ENCODE measurements at places on chromosomes 5 and 9. TPM values are rescaled to one million over a fixed set of nuclear protein-coding genes. Genes with fewer than 3 reads are reported as not detected.

Gene ANKRD18A
- 6.0 TPM for total RNA-seq

GRCh38 chr9:19998823-19999455 is 210.1 kb upstream of the SLC24A2 start:
- peaks cover 62% of the 10 kb centered on the region for H3K4me1 ChIP-seq
- peak overlapping the region; percentile 87 for H3K4me3 ChIP-seq
- H3K27ac ChIP-seq: peak overlapping the region; percentile 99

Gene LCN6
- not detected for total RNA-seq

GRCh38 chr9:136156209-136157120 is 37.8 kb upstream of the TMEM250 start:
- no peaks in the 10 kb centered on the region for H3K27me3 ChIP-seq
- no peak overlapping the region for H3K27ac ChIP-seq
- H3K4me3 ChIP-seq: no peak overlapping the region
- no peaks in the 10 kb centered on the region for H3K36me3 ChIP-seq
- H3K4me1 ChIP-seq: no peaks in the 10 kb centered on the region
- DNase-seq: no peak

GRCh38 chr9:6723881-6724420 is 33.8 kb upstream of the KDM4C start:
- no peak overlapping the region for H3K4me3 ChIP-seq
- no peak for DNase-seq
- H3K36me3 ChIP-seq: no peaks in the 10 kb centered on the region

DNA sequence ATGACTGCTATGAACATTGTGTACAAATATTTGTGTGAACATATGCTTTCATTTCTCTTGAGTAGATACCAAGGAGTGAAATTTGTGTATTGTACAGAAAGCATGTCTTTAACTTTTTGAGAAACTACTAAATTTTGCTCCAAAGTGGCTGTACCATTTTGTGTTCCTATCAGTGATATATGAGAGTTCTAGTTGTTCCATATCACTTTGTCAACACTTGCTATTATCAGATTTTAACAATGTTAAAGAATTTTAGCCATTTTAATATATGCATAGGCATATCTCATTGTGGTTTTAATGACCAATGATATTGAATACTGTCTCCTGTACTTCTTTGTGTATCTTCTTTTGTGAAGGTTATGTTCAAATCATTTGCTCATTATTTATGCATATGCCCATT is 142.9 kb upstream of the NR3C1 start:
- H3K27me3 ChIP-seq: no peaks in the 10 kb centered on the region
- H3K4me1 ChIP-seq: no peaks in the 10 kb centered on the region
- DNase-seq: no peak

- no peaks in the 10 kb centered on the region for H3K36me3 ChIP-seq
- H3K4me3 ChIP-seq: no peak overlapping the region
- peaks cover 29% of the 10 kb centered on the region for H3K27me3 ChIP-seq
- no peak for DNase-seq
- no peaks in the 10 kb centered on the region for H3K4me1 ChIP-seq
Measured at GRCh38 chr9:88742483-88742882, 207.5 kb downstream of the NXNL2 start.

DNA sequence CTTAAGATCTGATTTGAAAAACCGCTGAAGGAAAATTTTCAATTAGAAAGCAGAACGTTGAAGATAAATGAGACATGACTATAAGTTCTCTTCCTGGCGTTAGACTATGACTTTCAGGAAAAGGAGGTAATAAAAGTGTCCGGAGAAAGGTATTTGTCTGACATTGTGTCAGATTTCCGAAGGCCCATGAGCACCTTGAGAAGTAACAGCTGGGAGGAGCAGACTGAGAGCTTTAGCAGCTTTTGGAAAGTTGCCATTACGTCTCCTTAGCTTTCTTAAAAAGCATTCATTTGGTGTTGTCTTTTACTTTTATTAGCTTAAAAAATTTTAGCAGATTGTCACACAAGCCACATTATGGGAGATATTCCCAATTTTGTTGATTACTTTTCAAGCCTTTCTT is 363.5 kb downstream of the NDUFS4 start:
- DNase-seq: no peak
- no peaks in the 10 kb centered on the region for H3K4me1 ChIP-seq
- H3K4me3 ChIP-seq: no peak overlapping the region
- H3K36me3 ChIP-seq: no peaks in the 10 kb centered on the region

GRCh38 chr5:33311893-33312292 is 128.9 kb upstream of the TARS1 start:
- H3K27me3 ChIP-seq: peaks cover 5% of the 10 kb centered on the region
- no peaks in the 10 kb centered on the region for H3K36me3 ChIP-seq
- no peak overlapping the region for H3K4me3 ChIP-seq
- no peak for DNase-seq
- no peaks in the 10 kb centered on the region for H3K4me1 ChIP-seq
- H3K27ac ChIP-seq: no peak overlapping the region

DNA sequence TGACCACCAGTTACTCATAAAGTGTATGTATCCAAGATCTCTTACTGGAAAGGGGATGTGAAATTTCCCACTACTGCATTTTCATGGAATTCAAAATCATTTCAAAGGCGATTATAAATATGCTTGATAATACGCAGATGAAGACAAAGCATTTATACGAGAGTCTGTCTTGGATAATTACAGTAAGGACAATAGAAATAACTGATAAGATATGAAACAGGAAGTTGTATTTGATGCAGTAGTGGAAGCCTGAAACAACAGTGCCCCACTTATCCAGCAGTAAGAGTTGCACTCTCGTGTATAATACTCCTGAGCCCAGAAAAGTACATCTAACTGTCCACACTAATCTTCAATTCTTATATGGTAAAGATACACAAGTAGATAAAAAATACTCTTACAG is 188.7 kb upstream of the POU5F2 start:
- no peak overlapping the region for H3K4me3 ChIP-seq
- no peak overlapping the region for H3K27ac ChIP-seq
- DNase-seq: no peak
- H3K27me3 ChIP-seq: no peaks in the 10 kb centered on the region

- no peak overlapping the region for H3K4me3 ChIP-seq
- H3K27me3 ChIP-seq: no peaks in the 10 kb centered on the region
- no peak overlapping the region for H3K27ac ChIP-seq
- no peak for DNase-seq
- no peaks in the 10 kb centered on the region for H3K4me1 ChIP-seq
- no peaks in the 10 kb centered on the region for H3K36me3 ChIP-seq
Measured at GRCh38 chr9:108484468-108484867, 371.3 kb downstream of the ACTL7B start.

- H3K36me3 ChIP-seq: peaks cover 8% of the 10 kb centered on the region
- peak overlapping the region; percentile 93 for H3K27ac ChIP-seq
- DNase-seq: no peak
Measured at GRCh38 chr9:112332674-112332976, 794 bp downstream of the PTBP3 start.

Gene IL13
- 8.0 TPM for total RNA-seq

Measured in activated T-cell treated with anti-CD3 and anti-CD28 coated beads, Interleukin-2, amount 50 U/mL, for 72 hours (primary cell).